ENCODE measurements at places on chromosomes 13 and 19.

- no peak overlapping the region for H3K4me3 ChIP-seq
- H3K4me1 ChIP-seq, result no peaks in the 10 kb centered on the region
- DNase-seq, result no peak
- H3K27ac ChIP-seq, result no peak overlapping the region
- no peaks in the 10 kb centered on the region for H3K36me3 ChIP-seq
Observed at GRCh38 chr13:60139272-60139671, 24.5 kb downstream of the DIAPH3 start.

DNA sequence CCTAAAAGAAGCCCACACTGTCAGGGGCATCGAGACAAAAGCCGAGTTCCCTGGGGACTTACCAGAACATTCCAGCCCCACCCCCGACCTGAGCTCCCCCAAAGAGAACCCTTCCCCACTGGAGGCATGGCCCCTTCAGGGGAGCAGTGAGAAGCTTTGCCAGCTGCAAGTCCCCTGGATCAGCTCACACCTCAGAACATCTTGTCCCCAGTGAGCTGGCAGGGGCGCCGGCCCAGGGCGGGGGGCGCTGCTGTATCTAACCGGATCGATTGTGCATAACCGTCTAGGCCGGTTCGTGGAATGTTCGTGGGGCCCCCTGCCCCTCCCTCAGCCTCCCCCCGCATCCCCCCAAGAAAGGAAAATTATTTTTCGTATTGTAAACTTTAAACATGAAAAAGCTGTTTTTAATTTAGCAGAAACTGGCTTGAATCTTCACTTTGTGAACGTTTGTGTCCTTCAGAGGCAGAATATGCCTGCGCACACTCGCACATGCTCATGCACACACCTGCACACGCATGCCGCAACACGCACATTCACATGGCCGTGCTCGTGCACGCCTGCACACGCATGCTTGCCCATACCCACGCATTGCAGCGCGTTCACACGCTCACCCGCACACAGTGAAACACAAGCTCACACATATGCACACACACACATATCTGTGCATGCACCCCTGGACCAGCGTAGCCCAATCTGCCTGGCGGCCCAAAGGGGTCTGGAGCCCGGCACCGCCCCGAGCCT lies 12.0 kb upstream of the CRTC1 start:
- no peak for DNase-seq
- no peak overlapping the region for H3K27ac ChIP-seq
- no peak overlapping the region for H3K4me3 ChIP-seq
- H3K27me3 ChIP-seq, result no peaks in the 10 kb centered on the region
- peaks cover 13% of the 10 kb centered on the region for H3K36me3 ChIP-seq

DNA sequence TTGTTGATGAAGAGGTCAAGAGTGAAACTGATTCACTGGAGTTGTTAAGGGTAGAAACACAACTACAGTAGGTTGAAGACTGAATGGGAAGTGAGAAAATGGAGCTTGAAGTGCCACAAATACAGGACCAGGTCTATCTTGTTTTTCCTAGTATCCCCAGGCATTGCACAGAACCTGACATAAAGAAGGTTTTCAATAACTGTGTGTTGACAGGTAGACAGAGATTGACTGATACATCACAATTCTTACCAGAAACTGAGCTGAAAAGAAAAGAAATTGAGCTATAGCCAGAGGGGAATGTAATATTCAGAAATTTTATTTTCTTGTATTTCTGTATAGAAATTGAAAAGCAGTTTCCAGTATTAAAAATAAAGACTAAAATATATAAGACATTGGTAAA lies 767.7 kb downstream of the PCDH17 start:
- H3K36me3 ChIP-seq, result no peaks in the 10 kb centered on the region
- no peak overlapping the region for H3K27ac ChIP-seq
- no peaks in the 10 kb centered on the region for H3K27me3 ChIP-seq
- DNase-seq, result no peak

DNA sequence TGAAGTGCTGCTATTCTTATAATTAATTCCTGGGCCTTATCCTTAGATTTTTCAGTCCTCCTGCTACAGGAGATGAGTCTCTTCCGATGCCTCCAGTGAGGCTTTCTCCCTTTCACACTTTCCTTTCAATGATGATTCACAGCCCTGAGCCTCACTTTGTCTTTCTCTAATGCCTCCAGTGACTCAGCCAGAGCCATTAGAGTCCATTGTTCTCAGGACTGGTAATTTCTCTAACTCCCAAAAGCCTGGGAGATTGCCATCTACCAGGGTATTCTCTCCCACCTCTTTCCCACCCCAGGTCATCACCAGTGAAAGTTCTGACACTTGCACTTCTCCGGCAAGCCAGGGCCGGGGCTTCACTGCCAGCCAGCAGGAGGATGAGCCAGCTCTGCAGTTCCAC lies 49.6 kb upstream of the ARGLU1 start:
- no peak overlapping the region for H3K4me3 ChIP-seq
- peak overlapping the region; percentile 3 for H3K27ac ChIP-seq
- no peaks in the 10 kb centered on the region for H3K27me3 ChIP-seq
- H3K36me3 ChIP-seq, result no peaks in the 10 kb centered on the region
- no peaks in the 10 kb centered on the region for H3K4me1 ChIP-seq
- DNase-seq, result peak; percentile 35

DNA sequence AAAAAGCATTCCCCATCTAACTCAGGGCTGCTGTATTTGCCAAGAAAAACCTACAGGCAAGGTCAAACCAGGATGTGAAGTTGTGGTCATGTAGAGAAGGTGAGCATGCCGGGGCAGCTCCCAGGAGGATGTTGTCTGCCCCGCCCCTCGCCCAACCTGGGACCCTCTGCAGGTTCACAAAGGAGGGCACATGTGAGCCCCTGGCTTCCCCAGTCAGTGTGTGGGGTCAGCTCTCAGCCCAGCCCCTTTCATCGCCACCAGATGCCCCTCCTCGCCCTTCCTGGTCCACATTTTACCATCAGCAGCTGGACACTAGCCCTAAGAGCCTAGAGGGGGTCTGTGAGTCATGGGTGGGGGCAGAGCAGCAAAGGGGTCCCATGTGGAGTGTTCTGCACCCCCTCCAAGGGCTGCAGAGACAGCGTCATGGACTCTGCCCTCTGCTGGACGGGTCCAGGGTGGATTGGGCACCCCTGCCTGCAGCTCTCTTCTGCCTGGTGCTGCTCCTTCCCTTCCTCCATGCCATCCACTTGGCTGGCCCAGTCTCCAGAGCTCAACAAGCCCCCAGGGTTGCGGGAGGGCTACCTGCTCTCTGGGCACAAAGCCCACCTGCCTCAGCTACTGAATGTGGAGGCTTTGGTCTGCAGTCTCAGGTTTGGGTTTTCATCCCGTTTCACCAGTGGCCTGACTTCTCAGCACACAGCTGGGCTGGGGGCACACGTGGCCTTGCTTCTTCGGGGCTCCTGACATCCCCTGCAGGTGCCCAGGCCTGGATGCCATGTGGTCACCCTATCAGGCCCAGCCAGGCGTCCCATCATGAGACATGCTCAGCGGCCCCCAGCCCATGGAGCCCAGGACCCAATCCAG lies 3.7 kb downstream of the PLEKHF1 start:
- H3K4me3 ChIP-seq, result no peak overlapping the region
- no peak overlapping the region for H3K27ac ChIP-seq
- DNase-seq, result no peak
- H3K27me3 ChIP-seq, result peaks cover 2% of the 10 kb centered on the region
- peaks cover 12% of the 10 kb centered on the region for H3K4me1 ChIP-seq

DNA sequence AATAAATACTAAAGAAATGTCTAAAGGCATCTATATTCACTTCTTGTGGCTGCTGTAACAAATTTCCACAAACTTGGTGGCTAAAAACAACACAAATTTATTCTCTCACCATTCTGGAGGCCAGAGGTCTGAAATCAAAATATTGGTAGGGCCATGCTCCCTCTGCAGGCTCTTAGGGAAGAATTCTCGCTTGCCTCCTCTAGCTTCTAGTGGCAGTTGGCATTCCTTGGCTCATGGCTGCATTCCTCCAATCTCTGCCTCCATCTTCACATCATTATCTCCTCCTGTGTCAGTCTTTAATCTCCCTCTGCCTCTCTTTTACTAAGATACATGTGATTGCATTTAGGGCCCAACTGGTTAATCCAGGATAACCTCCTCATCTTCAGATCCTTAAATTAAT lies 54.1 kb upstream of the RFXAP start:
- no peaks in the 10 kb centered on the region for H3K4me1 ChIP-seq
- H3K4me3 ChIP-seq, result no peak overlapping the region
- no peaks in the 10 kb centered on the region for H3K27me3 ChIP-seq
- no peak overlapping the region for H3K27ac ChIP-seq
- DNase-seq, result no peak

DNA sequence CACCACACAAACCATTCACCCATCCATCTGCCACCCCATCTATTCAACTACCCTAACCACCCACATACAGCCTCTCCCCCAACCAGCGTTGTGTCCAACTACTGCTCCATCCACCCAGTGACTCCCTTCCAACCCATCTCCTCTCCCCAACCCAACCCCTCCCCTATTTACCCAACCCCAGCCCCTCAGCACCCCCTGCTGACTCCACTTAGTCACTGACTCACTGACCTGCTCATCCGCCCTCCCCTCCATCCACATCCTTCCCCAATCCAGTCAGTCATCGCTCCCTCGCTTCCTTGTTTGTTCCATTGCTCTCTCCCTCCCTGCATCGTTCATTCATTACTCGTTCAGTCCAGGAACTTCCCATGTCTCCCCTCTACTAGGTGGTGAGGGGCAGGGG lies 39.2 kb downstream of the KCNC3 start:
- no peaks in the 10 kb centered on the region for H3K36me3 ChIP-seq
- H3K4me3 ChIP-seq, result peak overlapping the region; percentile 48
- no peak overlapping the region for H3K27ac ChIP-seq
- H3K4me1 ChIP-seq, result peaks cover 4% of the 10 kb centered on the region
- DNase-seq, result no peak

DNA sequence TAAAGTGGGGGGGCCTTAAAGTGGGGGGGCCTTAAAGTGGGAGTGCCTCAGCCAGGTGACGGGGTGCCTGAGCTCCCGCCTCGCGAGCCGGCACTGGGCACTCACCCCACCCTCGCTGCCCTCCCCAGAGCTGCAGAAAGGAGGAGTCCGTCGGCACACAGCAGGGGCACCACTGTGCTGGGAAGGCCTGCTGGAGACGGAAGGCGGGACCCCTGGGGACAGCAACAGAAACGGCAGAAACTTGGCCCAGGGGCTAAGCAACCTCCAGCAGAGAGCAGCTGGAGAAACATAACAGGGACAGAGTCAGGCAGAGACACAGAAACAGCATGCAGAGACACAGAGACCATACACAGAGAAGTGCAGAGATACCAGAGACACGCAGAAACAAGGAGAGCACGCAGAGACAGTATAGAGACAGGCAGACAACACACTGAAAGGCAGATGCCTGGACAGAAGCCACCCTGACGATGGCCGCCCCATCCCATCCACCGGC lies 7.9 kb downstream of the CFD start:
- H3K4me1 ChIP-seq, result peaks cover 5% of the 10 kb centered on the region
- peaks cover 10% of the 10 kb centered on the region for H3K27me3 ChIP-seq
- H3K36me3 ChIP-seq, result peaks cover 47% of the 10 kb centered on the region

DNA sequence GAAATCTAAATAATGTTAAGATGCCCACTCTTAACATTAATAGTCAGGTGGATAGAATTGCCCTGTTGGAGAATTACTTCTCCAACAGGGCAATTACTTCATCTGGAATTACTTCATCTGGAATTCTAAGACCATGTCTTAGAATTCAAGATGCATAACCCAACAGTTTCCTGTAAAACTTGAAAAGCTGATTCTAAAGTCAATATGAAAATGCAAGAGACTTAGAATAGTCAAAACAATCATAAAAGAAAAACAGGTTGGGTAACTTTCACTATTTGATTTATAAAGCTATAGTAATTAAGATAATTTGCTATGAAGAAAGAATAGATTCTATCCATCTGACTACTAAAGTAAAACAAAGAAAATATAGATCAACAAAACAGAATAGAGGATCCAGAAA lies 75.2 kb downstream of the ABCC4 start:
- no peak overlapping the region for H3K4me3 ChIP-seq
- H3K27ac ChIP-seq, result no peak overlapping the region
- no peak for DNase-seq

GRCh38 chr13:110517505-110518225 lies 43.9 kb downstream of the RAB20 start:
- no peaks in the 10 kb centered on the region for H3K27me3 ChIP-seq
- H3K4me1 ChIP-seq, result peaks cover 5% of the 10 kb centered on the region
- peaks cover 19% of the 10 kb centered on the region for H3K36me3 ChIP-seq
- DNase-seq, result no peak
- H3K4me3 ChIP-seq, result no peak overlapping the region

DNA sequence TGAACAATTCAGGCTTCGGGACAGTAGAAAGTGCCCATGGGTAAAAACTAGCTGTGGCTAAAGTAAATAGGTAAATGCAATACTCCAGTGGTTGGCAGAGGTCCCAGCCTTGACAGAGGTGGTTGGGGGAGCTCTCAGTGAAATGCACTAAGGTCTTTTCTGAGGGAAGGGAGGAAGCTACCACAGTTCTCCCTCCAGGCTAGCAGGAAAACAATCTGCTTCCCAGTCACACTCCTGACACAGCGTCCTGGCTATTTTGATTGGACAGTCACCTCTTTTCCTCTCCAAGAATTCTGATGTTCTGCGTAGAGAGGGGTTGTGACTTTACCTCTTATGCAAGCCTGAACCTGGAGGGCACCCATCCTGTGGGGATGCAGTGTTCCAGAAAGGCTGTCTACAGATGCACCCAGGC lies 128.7 kb downstream of the CYSLTR2 start:
- no peaks in the 10 kb centered on the region for H3K27me3 ChIP-seq
- no peaks in the 10 kb centered on the region for H3K36me3 ChIP-seq
- H3K27ac ChIP-seq, result no peak overlapping the region
- DNase-seq, result no peak
- H3K4me3 ChIP-seq, result no peak overlapping the region

- no peak overlapping the region for H3K4me3 ChIP-seq
- H3K27ac ChIP-seq, result no peak overlapping the region
- no peaks in the 10 kb centered on the region for H3K4me1 ChIP-seq
Observed at GRCh38 chr13:52782471-52783448, 43.1 kb upstream of the CNMD start.

- DNase-seq, result peak; percentile 51
- no peak overlapping the region for H3K27ac ChIP-seq
- peaks cover 27% of the 10 kb centered on the region for H3K36me3 ChIP-seq
- peaks cover 7% of the 10 kb centered on the region for H3K27me3 ChIP-seq
- peaks cover 23% of the 10 kb centered on the region for H3K4me1 ChIP-seq
- H3K4me3 ChIP-seq, result no peak overlapping the region
Observed at GRCh38 chr19:41321600-41322270, 11.8 kb downstream of the CCDC97 start.

DNA sequence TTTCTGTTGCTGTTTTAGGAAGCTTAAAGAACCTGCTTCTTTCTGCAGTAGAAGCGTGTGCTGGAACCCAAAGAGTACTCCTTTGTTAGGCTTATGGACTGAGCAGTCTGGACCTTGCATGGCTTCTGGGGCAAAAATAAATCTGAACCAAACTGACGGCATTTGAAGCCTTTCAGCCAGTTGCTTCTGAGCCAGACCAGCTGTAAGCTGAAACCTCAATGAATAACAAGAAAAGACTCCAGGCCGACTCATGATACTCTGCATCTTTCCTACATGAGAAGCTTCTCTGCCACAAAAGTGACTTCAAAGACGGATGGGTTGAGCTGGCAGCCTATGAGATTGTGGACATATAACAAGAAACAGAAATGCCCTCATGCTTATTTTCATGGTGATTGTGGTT lies 103.1 kb downstream of the TNFRSF19 start:
- no peaks in the 10 kb centered on the region for H3K27me3 ChIP-seq
- H3K36me3 ChIP-seq, result no peaks in the 10 kb centered on the region
- peaks cover 9% of the 10 kb centered on the region for H3K4me1 ChIP-seq
- DNase-seq, result no peak
- no peak overlapping the region for H3K4me3 ChIP-seq

GRCh38 chr13:48233046-48233888 lies at the start of gene ITM2B:
Gene ITM2B (plus strand): TSS chr13:48233206. CDS start chr13:48233361, 155 bp downstream.
- H3K36me3 ChIP-seq, result no peaks in the 10 kb centered on the region
- H3K27ac ChIP-seq, result peak within 1 kb of the TSS; percentile 40
- H3K4me1 ChIP-seq, result peaks cover 4% of the 10 kb centered on the region
- DNase-seq, result peak; percentile 59

Measured in neuronal stem cell (in vitro differentiated cells).